ENCODE measurements at places on chromosomes 4 and X. TPM values are rescaled to one million over a fixed set of nuclear protein-coding genes. Genes with fewer than 3 reads are reported as not detected.

GRCh38 chrX:115958687-115959359 lies 211.7 kb upstream of the AGTR2 start:
- DNase-seq, result no peak

GRCh38 chrX:154981116-154981411 lies 41.5 kb downstream of the F8 start:
- no peak for DNase-seq

- DNase-seq, result no peak
These were observed 573.8 kb upstream of the NDST4 start for GRCh38 chr4:115687052-115687755.

GRCh38 chr4:183468210-183469095 lies 24.0 kb downstream of the CDKN2AIP start:
- no peak for DNase-seq

DNA sequence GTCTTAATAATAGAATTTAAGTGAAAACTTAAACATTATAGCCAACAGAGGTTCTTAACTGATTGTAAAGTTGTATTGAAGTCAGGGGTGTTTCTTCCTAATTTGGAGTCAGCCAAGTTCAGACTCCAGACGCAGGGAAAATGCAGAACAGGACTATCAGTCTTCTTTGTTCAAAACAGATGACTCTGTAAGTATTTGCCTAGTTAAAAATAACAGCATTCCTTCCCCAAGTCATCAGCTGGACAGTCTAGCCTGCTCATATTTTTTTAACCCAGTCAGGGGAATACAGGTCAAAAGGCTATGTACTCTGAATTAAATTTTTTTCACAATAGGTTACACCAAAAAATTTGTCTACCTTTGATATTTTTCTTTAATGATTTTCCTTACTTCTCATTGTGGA lies 73.8 kb upstream of the DCLK2 start:
- DNase-seq, result no peak

Gene USP17L26
- not detected for total RNA-seq

Gene TRPC3
- not detected for total RNA-seq

Gene USP51
- 3.0 TPM for total RNA-seq

Gene SSX2
- not detected for total RNA-seq
